B cell (primary cell): ENCODE measurements at places on chromosomes 7 and 10.

DNA sequence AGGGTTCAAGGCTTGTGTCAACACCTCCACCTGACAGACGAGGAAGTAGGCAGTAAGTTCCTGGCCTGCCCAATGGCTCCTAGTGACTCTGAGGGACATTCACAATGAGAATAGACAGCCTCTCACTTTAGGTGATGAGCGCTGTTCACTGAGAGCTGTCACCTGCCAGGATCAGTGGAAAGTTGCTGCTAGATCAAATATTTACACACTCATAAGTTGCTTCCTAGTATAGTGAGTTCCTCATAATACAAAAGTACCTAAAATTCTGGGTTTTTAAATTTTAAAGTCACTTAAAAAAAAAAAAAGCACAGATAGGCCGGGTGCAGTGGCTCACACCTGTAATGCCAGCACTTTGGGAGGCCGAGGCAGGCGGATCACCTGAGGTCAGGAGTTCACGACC lies 320.8 kb downstream of the PRPF18 start:
- no peak for DNase-seq

GRCh38 chr7:141575654-141576448 lies 24.6 kb downstream of the AGK start:
- no peak for DNase-seq

GRCh38 chr10:30489346-30489745 lies 55.4 kb downstream of the MAP3K8 start:
- DNase-seq, result no peak

DNA sequence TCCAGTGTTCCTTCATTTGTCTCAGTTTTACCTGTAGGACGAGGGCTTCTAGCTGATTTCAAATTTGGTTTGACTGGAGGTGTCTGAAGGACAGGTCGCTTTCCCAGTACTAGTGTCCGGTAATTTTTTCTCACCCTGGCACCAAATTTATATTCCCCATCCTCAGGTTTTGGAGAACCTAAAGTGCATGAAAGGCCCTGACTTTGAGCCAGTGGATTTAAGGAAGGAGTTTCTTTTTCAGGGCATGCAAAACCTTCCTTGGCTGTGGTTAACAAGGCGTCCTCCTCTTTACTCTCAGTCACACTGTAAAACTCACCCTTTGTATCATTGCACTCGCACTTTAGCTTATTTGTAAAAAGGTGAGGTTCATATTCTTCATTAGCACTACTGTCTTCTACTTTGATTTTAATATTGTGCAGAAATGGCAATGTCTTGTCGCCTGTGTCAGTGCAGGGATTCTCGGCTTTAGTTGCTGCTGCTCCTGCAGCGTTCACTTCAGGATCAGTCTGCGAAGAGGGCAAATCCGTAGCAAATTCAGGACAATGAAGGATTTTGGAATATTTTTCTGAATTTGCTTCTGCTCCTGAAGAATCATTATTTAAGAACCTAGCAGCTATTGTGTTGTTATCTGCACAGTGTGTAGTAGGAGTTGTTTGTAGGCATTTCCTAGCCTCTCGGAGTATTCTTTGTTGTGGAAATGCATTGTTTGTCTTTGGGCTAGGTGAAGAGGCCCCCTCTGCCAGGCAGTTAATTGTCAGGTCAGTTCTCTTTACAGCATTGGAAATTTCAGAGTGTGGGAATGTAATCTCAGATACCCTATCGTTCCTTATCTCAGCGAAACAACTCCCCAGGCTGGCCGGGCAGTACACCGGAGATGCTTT lies 9.9 kb downstream of the SKIDA1 start:
- no peak for DNase-seq

- peak; percentile 19 for DNase-seq
Observed at GRCh38 chr7:82615527-82615926, 171.9 kb upstream of the CACNA2D1 start.

GRCh38 chr7:27533652-27534081 lies 129.0 kb downstream of the HIBADH start:
- no peak for DNase-seq

DNA sequence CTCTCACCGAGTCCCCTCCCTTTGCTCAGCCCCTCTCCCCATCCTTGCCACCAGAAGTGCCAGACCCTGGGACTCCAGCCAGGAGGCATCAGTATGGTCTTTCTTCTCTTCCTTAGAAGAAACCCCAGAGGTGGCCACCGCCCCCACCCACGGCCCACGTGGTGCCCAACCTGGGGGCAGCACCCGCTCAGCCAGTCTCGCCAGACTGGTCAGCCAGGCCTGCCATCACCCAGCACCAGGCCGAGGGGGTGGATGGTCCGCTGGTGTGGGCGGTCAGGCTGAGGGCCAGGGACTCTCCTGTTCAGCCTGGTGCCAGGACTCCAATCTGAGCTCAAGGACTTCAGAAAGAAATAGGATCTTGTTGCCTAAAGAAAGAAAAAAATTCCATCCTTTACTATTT lies 5.8 kb upstream of the CLDN4 start:
- DNase-seq, result no peak
